ENCODE measurements at places on chromosomes 4 and X.

DNA sequence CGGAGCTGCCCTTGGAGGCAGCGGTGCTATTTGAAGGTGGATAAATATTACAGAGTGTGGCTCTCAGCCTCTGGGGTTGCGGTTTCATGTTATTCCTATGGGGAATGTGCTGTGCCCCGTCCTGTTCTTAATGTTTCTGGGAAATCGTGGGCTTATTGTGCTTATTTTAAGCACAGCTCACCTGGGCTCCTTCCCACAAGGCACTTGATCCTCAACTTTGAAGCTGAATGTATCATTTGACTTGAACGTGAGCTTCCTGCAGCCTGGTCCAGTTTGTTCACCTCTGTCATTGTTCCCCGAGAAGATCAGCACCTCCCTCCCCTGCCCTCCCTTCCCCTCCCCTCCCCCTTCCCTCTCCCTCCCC, 3.9 kb downstream of the SORCS2 start:
- DNase-seq: peak; percentile 57

DNA sequence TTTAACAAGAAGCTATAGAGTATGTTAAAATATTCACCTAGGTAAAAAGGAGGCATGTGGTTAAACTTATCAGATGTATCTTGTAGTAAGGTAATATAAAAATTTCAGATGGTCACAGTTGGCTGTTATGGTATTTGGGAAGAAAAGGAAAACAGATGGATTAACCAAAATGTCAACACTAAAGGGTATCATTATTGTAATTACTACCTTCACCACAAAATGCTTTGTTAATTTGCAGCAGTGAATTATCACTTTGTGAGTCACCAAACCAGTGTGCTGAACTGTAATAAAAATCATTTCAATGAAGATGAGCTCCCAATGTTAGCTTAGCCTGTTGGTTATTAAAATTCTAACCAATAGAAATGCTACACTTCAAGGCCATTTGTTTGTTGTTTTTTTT, 233.9 kb downstream of the RPA4 start:
- DNase-seq: no peak

- no peak for DNase-seq
Measured at GRCh38 chr4:70336043-70336442, 1.3 kb downstream of the CABS1 start.

DNA sequence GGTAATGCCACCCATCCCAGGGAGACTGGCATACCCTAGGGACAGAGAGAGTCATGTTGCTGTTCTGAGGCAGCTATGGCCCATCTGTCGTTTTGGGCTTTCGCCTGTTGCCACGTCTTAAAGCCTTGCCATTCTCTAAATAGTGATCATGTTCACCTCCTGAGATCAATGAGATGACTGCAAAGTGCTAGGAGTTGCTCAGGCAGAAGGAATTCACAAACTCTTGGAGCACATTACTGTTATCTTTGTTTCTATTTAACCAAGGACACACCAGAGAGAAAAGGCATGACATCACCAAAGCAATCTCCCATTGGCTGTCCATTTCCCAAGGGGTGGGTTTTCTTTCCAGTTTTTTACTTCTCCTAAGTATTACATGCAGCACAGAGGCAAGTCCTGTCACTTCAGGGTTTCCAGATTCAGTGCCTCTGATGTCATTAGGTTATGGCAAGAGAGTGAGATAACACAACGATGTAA, 37.1 kb upstream of the SETD7 start:
- DNase-seq: no peak

- DNase-seq: no peak
Measured at GRCh38 chr4:6395466-6396228, 76.8 kb downstream of the PPP2R2C start.

DNA sequence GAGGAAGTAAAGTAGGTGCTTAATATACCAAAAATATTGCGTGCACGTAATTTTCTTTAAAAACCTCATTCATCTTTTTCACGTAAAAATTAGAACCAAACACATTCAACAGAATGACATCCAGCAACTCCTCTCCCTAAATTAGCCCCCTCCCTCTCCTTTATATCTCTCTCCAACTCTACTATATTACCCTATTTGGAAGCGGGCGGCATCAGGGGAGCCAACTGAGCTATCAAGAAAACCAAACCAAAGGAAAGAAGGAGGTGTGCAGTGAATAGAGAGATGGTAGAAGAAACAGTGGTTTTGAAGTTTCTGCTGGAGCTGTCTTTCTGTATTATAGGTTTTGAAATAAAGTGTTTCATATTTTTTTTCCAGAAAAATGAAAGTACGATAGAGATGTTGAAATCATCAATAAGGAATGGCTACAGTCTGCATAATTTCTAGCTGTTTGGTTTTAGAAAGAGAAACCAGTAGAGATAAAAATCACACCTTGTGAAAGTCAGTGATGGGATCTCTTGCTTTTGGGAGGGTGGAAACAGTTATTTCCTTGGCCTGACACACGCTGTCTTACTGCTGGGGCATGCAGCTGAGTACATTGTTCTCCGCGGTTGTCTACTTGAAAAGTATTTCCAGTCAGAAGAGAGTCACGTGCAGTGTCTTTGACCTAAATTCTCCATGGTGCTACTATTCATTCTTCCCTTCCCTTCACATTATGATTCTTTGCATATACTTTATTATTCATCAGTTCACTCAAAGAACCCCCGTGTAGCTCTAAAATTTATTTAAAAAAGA, 94.1 kb upstream of the WDR17 start:
- peak; percentile 34 for DNase-seq

- peak; percentile 16 for DNase-seq
Measured at GRCh38 chr4:22434895-22435294, 81.0 kb downstream of the ADGRA3 start.

DNA sequence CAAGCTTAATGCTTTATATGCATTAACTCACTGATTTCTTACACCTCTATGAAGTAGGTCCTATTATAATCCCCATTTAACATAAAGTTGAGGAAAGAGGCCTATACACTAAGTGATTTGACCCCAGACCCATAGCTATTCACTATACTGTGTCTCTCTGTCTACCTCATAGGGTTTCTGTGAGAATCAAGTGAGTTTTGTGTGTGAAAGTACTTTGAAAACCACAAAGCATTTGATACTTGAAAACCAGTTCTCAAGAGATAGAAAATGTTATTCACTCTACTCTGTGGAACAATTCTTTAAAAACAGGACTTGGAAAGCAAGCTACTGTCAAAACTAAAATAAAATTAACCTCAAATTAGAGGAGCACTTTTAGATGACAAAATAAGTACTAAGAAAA, 35.0 kb downstream of the SHROOM3 start:
- no peak for DNase-seq

GRCh38 chr4:53734584-53735353, 143.5 kb upstream of the LNX1 start:
- no peak for DNase-seq

GRCh38 chrX:63855896-63856295, 70.9 kb upstream of the ARHGEF9 start:
- no peak for DNase-seq

DNA sequence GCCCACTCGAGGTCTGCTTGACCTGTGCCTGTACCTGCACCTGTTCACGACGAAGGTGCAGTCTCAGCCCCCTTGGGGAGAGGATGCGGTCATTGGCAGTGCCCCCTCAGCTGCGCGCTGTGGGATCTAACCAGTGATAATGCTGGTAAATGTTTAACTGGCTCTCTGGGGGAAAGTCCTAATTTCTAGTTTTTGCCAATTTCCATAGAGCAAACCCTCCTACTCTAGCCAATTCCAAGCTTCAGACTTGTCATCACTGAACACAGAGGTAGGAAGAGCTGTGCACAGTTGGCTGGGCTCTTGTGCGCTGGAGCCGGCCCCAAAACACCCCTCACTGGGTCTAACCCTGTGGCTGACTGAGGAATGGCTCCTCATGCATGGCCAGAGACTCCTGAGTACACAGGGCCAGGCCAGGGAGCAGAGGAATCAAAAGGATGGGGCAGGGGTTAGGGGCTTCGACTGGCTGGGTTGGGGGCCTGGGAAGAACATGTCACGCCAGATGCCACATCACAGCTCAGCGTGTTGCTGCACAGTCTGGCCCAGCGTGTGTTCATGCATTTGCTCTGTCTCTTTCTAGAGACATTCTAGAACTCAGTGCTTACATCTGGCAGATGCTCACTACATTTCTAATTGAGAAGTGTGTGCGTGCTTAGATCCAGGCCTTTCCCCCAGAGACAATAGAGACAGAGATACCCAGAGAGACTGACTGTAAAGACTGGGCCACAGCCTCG, 270.8 kb downstream of the BCOR start:
- DNase-seq: no peak

DNA sequence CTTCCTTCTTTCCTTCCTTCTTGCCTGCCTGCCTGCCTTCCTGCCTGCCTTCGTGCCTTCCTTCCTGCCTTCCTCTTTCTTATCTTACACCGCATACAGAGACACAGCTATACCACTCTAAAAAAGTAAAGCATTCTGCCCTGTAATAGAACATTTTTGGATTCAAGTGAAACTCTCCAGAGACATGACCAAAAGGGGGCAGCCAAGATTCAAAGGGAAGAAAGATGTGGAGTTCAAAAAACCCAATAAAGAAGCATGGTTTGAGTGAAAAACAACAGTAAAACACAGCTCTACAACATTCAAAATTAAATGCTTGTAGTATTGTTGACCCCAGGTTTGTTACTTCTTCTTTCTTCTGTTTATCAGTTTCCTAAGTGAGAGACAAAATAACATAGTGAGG, 914.9 kb upstream of the PCDH7 start:
- peak; percentile 19 for DNase-seq

DNA sequence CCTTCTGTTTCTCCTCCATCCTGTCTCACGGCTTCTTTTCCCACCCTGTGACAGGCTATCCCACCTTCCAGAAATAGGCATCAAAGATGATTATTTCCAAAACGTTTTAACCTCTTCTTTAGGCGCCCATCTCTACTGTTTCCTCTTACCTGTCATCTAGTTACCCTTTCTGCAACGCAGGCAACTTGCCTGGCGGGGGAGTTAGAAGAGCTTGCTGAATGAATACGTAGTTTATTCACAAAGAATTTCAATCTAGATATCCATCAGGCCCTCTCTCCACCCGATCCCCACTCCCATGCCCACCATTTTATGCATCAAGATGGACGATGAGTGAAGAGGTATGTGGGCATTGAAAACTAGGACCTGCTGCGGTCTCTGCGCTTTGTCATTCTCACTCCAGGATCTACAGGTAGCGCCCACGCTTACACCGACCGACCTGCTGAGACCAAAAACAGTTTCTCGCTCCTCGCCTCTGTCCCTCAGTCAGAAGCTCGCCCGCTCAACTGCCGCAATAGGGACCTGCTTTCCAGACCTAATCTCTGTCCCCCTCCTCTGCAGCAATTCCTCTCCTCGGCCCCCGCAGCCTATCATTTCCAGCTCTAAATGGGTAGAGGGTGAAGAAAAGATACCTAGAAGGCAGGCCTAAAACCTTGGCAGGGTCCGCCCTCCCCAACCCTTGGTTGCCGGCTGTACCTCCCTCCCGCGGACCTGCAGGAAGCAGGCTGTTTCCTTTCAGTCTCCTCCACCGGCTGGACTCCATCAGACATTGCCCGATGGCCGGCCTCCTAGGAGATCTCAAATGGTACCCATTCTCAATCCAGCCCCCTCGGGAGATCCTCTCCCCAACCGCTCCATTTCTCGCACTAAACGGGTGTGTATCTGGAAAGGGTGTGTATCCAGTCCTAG, 624 bp downstream of the BEX5 start:
- peak; percentile 10 for DNase-seq

GRCh38 chrX:150478496-150479492, 89.6 kb upstream of the MTM1 start:
- no peak for DNase-seq

DNA sequence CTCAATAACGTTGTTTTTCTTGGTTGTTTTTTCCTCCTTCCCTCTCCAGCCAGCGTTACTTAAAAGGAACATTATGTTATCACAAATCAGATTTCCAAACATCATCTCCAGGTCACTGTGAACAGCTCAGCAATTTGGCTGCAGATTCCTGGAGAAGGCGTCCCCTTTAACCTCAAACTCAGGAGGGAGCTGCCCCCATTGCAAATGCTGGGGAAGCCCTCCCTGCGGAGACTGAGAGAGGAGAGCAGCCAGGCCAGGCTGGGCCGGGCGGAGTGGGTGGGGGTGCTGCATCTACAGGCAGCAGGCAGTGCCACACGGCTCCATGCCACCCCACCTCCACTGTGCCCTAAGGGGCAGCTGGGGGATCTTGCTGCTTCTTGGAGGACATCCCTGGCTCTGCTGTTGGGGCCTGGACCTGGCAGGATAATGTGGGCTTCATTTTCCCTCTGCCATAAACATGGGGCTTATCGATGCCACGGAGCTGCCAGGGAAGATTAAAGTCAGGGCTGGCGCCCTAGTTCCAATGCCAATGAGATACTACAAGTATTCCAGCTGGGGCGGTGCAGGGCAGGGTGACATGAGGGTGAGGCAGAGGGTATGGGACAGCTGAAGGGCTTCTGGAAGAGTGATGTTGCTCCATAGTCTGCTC, 148.8 kb downstream of the PJA1 start:
- DNase-seq: no peak

DNA sequence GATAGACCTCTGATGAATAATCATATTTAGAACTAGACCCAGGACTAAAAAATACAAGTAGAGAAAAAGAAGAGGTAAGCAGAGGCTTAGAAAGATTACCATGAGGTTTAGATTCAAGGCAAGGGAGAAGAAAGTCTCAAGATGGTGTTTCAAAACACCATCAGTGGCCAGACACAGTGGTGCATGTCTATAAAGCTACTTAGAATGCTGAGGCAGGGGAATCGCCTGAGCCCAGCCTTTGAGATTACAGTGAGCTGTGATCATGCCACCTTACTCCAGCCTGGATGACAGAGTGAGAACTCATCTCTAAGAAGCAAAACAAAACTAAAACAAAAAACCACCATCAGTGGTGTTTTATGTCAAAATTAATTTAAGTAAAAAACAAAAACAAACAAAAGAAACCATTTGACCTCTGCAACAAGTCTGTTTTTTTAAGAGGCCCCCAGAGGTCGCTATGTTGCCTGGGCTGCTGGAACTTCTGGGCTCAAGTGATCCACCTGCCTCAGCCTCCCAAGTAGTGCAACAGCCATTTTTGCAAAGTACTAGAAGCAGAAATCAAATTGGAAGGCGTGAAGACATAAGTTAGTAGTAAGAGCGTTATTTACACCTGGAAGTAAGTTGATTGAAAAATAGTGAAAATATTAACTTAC, 784.3 kb downstream of the ADGRL3 start:
- DNase-seq: no peak

Measured in head of caudate nucleus (tissue), 42 donors.